ENCODE measurements at places on chromosomes 7 and 10. TPM values are rescaled to one million over a fixed set of nuclear protein-coding genes. Genes with fewer than 3 reads are reported as not detected.

The MMD2 gene
- total RNA-seq: not detected

The SH2B2 gene
- 3.7 TPM for total RNA-seq

The LRRC4 gene
- not detected for total RNA-seq

The FFAR4 gene
- 0.06 TPM for total RNA-seq

The SEC61A2 gene
- total RNA-seq: 11.7 TPM

The MGAM2 gene
- total RNA-seq: 0.02 TPM

The TRIM73 gene
- total RNA-seq: 1.4 TPM

The CRHR2 gene
- total RNA-seq: 0.02 TPM

The CFAP46 gene
- 1.2 TPM for total RNA-seq

The DNTT gene
- not detected for total RNA-seq

The CLDN12 gene
- total RNA-seq: 38.0 TPM

The CALML3 gene
- not detected for total RNA-seq

The EGFR gene
- total RNA-seq: 88.0 TPM

The SH2D4B gene
- 0.06 TPM for total RNA-seq

The LBX1 gene
- total RNA-seq: not detected

The TUBB8 gene
- total RNA-seq: 0.05 TPM

The PDK4 gene
- total RNA-seq: 28.0 TPM

The EVX1 gene
- 0.18 TPM for total RNA-seq

The EPHA1 gene
- 0.05 TPM for total RNA-seq

The ZNRF2 gene
- 4.4 TPM for total RNA-seq

The TMEM196 gene
- not detected for total RNA-seq

The SPDYE2 gene
- not detected for total RNA-seq

The PRPS1L1 gene
- total RNA-seq: not detected

Data from A549 treated with AZD2906 at 1 μM for 4 hours (cell line).